Activated T-helper 1 cell treated with anti-CD3 and anti-CD28 coated beads, Interleukin-2, amount 50 U/mL, for 16 hours (primary cell): ENCODE measurements at places on chromosomes 11 and 22.

- DNase-seq = no peak
Observed at GRCh38 chr22:45101515-45102227, 62.1 kb upstream of the NUP50 start.

DNA sequence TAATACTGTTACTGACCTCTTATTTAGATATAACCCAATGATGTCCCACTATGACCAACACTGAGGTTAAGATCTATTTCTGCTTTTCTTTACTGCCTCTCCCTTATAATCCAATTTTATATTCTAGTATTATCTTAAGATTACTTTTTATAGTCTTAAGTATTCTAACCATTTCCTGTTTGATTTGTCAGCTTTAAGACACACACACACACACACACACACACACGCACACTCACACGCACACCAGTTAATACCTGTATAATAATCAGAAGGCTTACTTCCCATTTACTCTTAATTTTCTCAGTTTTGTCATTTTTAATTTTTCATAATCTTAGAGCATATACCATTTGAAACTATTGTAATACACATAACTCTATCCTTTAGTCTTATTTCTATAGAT, 226.0 kb upstream of the C11orf87 start:
- no peak for DNase-seq

GRCh38 chr11:121711236-121711635, 258.5 kb upstream of the SORL1-AS1 start:
- DNase-seq = no peak

- no peak for DNase-seq
Observed at GRCh38 chr11:76510060-76511047, 65.5 kb downstream of the EMSY start.
